ENCODE measurements at places on chromosomes 13 and 19.
A peak's percentile ranks its signal among the peaks of the same experiment; 100 is the strongest.

- no peak for DNase-seq
These were observed at the start of gene SPACA7 for GRCh38 chr13:112376050-112376681. TSS of gene SPACA7 (plus strand) at chr13:112376355. CDS start at chr13:112376386, 31 bp downstream.

DNA sequence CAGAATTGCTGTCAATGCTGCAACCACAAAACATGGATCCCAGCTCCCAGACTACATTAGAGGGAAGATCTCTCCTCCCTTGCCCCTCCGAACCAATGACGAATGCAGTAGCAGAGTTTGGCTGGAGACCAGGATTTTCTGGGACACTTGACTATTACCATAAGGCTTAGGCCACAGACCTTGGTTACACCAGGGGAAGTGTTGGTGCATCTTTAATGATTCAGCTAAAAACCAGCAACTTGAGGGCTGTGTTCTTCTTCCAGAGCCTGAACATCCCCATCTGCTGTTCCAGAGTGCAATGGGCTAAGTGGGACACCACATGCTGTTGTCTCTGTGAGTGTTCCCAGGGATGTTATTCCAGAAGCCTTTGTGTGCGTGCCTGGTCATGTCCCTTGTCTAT, 528.2 kb downstream of the LMO7 start:
- no peak for DNase-seq

- peak; percentile 65 for DNase-seq
These were observed 162.0 kb downstream of the EFNB2 start for GRCh38 chr13:106373304-106373988.

- DNase-seq = no peak
These were observed 1210.2 kb upstream of the ATXN8OS start for GRCh38 chr13:68897331-68897928.

DNA sequence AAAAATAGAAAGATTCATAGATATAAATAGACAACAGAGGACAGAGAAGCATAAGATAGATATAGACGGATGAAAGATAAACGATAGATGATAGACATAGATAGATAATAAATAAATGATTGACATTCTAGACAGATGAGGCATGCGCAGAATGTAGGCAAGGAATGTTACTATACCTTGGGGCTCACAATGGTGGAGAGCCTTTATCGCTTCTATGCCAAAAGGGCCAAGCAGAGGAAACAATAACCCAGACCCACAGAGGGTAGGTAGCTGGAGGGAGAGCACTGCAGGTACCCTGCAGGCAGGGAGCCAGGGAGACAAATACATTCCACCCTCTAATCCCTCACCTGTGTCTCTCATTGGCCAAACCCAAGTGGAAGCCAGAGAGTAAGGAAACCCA, 44.4 kb downstream of the NOTCH3 start:
- no peak for DNase-seq

- DNase-seq = no peak
These were observed 26.1 kb upstream of the EEF1AKMT1 start for GRCh38 chr13:20799726-20800416.

DNA sequence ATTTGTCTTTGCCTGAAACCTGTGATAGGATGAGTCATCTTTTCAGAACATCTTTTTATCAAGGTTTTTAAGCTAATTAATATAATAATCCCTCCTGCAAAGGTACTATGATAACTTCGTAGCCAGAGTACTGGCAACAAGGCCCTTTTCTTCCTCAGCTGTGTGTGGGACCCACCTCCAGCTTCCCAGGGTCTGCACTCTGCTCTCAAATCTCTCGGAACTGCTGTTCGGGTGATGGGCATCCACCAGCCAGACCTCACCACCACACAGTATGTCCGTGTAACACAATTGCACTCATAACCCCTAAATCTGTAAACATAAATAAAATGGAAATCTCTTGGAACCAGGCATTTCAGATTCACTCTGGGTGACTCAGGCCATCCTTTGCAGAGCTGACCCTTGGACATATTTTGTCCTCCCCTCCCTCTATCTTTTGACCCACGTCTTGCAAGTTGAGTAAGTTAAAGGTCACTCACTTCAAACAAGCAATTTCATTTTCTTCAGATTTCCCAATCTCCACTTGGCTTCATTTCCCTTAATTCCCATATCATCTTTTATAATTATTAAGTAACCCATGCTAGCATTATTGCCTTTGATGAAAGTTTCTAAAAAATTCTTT, 29.5 kb downstream of the COL4A1 start:
- DNase-seq = no peak

DNA sequence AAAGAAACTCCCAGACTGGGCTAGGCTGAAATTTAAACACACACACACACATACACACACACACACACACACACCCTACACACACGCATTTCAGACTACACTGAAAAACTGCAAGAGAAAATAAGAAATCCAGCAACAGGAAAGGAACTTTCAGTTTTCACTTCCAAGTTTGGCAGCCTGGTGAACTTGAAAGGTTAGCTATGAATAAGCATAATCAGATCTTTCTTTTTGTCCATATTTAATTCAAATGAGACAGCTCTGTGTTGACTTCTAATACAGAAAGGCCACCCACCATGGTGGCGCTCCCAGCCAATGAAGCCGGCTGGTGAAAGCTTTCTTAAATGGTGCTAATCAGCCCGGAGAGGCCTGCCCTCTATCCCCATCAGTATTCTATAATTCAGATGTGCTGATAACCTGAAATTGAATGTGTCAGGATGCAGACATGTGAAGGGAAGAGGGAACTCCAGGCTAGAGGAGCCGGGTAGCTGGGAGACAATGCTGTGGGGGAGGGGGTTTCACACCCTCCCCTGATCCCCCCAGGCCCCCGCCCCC, 108.3 kb upstream of the ZNF536 start:
- no peak for DNase-seq

- no peak for DNase-seq
These were observed 243.9 kb upstream of the SPRY2 start for GRCh38 chr13:80584785-80585184.

DNA sequence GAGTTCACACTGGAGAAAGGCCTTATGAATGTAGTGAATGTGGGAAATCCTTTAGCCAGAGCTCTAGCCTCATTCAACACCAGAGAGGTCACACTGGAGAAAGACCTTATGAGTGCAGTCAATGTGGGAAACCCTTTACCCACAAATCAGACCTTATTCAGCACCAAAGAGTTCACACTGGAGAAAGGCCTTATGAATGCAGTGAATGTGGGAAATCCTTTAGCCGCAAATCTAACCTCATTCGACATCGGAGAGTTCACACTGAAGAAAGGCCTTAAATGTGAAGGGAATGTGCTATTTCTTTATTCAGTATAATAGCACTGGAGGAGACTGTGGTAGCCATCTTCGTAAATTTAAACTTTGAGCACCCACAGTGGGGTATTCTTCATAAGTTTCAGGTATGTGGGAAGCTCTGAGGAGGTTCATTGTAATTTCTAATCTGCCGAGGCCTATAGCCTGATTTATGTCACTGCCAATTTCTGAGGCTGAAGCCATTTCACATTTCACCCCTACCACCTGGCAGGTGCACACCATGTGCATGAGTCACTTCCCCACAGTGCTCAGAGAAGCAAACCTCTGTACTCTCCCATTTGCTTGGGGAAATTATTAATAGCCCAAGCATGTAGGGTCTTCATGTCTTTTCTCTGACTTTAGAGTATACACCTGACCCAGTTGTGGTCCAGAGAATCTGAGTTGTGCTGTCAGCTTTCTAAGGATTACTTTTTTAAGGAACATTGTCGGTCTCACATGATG, 6.4 kb downstream of the ZNF551 start:
- DNase-seq = no peak

GRCh38 chr13:25034173-25034572, 61.8 kb upstream of the PABPC3 start:
- no peak for DNase-seq

GRCh38 chr19:2351591-2351990, 8.5 kb upstream of the TMPRSS9 start:
- DNase-seq = no peak

DNA sequence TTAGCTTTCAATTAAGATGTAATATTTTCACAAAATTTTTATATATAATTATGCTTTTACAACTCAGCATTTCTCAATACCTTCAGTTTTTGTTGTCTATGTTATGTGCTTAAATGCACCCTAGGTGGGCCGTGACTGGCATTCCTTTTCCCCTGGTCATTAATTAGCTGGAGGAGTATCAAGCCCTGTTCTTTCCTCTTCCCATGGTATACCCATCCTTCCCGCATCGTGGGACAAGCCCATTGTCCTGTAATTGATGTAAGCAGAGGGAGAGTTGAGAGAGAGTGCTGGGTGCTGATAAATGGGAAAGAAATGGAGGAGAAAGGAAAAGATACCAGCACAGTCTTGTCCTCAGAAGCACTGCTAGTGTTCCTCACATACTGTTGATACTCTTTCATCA, 591.7 kb downstream of the GPC6 start:
- no peak for DNase-seq

- DNase-seq = no peak
These were observed 59.3 kb downstream of the OXGR1 start for GRCh38 chr13:96934889-96935489.

- DNase-seq = no peak
These were observed 414.4 kb downstream of the OLFM4 start for GRCh38 chr13:53442979-53443378.

DNA sequence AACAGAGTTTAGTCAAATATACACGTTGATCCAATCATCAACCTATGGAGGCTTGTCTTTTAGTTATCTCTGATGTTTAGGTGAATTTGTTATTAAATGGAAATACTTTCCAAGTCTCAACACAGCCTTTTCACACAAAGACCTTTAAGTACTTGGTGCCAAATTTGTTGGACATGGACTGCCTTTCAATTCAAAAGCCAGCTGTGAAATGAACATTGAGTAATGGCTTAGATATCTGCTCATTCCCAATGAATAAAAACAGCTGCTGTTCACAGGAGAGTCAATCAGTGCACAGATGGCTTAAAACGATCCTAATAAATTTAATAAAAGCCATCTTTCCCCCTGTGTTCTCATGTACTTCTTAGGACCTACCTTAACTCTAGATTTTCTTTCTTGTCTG, 19.9 kb upstream of the DHRS12 start:
- no peak for DNase-seq

DNA sequence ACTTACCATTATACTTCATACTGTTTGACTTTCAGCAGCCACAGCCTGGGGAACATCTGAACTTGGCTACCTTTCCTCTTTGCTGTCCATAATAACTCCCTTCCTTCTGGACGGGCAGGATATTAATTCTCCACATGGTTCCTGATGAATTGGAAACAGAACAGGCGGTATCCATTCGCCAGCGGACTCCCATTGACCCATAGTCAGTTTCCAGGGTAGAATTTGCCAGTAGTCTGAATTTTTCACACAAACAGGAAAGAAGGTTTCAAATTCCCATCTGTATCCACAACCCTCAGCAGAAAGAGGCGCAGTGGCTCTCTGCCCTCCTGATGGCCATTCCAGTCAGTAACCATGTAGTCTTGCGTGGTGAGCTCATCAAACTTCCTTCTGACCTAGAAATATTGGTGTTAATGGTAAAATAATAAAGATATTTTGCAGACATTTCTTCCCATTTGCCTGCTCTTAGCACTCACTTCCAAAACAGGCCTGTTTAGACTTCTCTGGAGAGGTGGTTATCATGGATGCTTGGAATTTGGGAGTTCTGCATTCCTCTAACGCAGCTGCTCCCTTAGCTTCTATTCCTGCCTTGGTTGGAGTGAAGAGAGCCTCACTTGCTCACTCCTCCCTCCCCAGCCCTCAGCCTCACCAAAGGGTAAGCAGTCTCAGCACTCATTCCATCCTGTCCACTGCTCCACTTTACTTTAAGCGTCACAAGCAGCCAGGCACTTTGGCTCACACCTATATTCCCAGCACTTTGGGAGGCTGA, 75.0 kb upstream of the OXGR1 start:
- DNase-seq = no peak

DNA sequence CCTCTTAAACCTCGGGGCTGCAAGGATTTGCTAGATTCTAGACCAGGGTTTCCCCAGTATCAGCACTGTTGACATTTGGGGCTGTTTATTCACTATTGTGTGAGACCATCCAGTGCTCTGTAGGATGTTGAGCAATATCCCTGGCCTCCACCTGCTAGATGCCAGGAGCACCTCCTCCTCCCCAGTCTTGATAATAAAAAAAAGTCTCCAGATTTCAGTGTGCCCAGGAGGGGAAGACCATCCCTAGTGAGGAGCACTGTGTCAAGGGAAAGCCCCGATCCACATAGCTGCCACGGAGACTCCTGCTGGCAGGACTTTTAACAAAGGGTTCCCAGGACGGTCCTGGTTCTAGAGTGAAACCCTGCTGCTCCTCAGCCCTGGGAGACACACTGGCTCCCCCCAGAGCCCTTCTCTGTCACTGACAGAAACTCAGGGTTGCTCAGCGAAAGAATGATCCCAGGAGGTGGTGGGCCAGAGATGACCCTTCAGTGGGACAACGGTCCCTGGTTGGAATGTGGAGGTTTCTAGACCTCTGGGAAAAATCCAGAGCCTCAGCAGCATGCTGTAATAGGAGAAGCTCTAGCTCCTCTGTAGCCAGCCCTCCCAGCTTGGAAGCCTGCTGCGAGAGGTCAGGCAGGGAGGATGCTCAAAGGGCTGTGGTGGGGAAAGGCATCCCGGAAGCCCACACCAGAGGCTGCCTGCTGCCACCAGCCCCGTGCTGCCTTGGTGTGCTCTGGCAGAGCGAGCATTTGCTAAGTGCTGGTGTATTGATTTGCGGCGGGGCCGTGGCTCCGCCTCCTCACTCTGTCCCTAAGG, 20.3 kb downstream of the LYL1 start:
- no peak for DNase-seq

DNA sequence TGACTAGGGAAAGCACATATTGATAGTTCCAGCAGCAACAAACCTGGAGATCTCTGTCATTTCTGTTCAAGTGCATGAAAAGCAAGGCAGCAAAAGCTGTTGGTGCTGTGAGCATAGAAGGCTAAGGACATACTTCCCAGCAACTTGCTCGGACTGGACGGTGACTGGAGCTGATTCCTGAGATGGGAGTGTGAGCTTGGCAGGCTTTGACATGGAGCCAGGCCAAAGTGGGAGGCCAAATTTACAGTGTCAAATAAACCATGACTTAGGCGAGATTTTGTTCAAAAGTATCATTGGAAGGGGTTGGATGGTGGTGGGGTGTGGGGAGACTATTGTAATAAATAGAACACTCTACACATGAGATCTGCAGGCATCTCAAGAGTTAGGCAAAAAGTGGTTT, 5.9 kb upstream of the ARGLU1 start:
- DNase-seq = no peak

DNA sequence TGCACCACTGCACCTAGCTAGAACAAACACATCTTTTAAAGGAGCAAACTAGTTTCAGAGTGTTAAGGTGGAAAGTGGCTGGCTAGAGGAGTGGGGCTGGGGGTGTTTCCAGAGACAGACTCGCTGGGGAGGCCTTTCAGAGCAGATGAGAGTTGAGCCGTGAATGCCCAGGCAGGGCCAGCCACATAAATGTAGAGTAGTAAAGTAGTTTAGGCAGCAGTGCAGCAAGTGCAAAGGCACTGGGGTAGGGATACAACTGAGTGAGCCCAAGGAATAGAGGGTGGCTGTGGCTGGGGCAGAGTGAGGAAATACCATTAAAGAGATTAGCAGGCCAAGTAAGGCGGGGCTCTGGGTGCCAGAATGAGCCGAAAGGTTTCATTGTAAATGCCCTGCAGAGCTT, 72.0 kb downstream of the ALOX5AP start:
- DNase-seq = no peak

DNA sequence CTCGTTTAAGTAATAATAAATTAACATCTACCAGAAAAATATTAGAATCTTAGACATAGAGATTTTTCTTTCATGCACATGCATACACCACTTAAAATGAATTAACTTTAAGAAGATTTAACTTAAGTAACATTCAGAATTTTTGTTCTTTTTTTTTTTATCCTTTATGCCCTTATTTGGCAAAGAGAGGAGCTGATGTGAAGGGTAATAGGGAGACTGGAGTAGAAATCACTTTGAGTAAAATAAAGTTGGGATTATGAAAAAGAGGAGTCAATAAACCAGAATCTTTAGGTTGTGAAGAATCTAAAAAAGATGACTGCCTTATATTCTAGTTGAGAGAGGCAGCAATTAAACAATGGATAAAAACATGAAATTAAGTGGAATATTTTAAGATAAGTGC, 18.8 kb upstream of the MIR17HG start:
- DNase-seq = no peak

Data from NCI-H1436 treated with DMSO at 0.1 percent for 48 hours (cell line).